Esophagus squamous epithelium (tissue), 5 donors: ENCODE measurements at places on chromosomes 5 and 9.

DNA sequence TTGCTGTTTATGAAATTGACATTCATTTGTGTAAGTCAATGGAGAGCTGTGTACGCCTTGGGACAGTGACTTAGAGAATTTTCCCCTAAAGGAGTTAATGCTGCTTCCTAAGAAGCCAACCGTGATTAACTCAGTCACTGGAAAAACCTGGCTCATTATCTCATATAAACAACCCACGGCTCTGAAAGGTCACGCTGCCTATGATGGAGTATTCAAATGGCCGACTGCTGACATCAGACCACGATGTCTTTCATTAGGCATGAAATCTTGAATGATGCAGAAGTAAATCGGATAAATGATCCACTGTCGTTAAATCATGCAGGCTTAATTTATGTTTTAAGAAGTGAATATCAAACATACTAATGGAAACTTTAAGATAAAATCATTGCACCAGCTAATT, 603.7 kb downstream of the RAB3C start:
- no peak for DNase-seq

DNA sequence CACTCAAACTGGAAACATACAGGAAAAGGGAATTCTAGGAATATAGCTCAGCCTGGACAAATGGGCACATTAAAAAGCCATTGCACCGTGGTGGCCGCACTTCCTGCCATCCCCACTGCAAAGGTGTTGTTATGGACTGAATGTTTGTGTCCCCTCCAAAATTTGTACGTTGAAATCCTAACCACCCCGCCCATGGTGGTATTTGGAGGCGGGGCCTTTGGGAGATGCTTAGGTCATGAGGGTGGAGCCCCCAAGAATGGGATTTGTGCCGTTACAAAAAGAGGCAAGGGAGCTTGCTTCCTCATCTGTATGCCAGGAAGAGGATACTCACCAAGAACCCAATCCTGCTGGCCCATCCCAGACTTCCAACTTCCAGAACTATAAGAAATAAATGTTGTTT, 1.1 kb upstream of the CMBL start:
- DNase-seq = no peak

DNA sequence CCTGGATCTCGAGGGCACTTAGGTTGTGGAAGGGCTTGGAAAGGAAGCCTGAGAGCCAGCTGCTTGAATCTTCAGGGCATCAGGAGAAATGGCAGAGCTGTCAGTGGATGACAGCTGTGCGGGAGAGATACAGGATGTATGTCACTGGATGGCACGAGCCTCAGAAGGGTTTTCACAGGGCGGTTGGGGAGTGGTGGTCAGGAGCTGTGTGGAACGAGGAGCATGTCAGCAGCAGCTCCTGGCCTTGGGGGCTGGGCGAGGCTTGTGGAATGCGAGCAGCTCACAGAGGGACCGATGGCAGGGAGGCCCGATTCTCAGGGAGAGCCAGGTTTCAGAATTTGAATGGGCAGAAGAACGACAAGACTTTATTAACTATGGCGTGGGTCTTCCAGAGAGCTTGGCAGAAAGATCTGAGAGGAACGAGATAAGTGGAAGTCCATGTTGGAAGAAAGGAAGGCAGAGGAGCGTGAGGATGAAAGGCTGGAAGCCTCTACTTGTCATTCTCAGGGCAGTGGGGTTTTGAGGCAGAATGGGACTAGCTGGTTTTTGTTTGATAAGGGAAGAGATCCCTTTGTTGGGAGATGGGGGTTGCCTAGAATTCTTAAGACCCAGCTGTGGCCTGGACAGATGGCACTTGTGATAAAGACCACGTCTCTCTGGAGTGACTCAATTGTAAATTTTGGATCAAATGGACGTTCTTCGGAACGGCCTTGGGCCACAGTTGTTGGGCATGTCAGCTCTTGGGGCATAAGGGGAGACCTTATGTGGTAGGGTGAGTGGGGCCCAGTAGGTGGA, 60.3 kb downstream of the SNX30 start:
- no peak for DNase-seq

GRCh38 chr5:102309586-102309985, 13.5 kb upstream of the SLCO4C1 start:
- no peak for DNase-seq

DNA sequence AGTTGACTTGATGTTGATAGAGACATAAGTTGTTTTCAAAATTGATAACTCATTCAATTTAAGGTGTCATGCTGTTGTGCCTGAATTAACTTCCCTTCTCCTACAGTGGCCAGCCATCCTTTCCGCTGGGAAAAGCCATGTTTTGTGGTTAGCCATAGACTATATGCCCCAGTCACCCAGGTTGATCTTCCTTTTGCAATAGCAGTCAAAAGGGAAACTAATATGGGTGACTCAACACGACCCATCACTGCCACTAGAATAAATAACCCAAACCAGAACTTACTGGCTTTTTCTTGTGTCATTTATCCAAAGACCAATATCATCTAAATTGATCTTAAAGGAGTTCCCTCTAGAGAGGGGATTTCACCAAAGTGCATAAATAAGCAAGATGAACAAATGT, 87.4 kb downstream of the PTCD2 start:
- DNase-seq = no peak

- no peak for DNase-seq
Observed at GRCh38 chr5:458547-459353, 15.8 kb downstream of the EXOC3 start.

DNA sequence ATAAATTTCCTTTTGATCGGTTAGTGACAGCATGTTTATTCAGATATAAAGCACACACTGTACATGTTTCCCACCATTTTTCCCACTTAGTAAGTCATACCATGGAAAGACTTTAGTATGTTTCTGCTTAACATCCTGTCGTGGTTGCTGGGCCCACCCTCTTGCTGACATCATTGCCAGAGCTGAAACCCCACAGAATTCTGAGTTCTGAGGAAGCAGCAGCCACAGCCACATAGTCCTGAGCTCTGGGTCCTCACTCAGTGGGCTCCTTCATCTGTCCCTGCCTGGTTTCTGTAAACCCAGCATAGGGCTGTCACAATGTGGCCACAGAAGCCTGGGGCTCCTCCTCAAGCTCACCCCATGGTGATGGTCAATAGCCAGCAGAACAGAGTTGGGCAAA, 441.5 kb downstream of the ENC1 start:
- no peak for DNase-seq

DNA sequence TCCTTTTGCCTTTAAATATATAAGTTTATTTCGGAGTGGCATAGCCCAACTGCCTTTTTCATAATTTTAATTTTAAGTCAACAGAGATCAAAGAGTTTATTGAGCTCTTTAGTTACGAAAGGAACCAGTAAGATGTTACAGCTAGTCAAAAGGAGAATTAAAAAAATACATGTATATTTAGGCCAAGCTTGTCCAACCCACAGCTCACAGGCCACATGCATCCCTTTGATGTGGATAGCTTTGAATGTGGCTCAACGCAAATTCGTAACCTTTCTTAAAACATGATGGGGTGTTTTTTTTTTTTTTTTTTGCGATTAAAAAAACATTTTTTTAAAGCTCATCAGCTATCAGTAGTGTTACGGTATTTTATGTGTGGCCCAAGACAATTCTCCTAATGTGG, 50.2 kb upstream of the IL31RA start:
- no peak for DNase-seq

GRCh38 chr5:102865510-102866236, 110.6 kb downstream of the PAM start:
- DNase-seq = no peak

GRCh38 chr5:153460421-153460820, 30.0 kb upstream of the GRIA1 start:
- no peak for DNase-seq

GRCh38 chr5:58312299-58312698, 147.6 kb downstream of the PLK2 start:
- DNase-seq = no peak

DNA sequence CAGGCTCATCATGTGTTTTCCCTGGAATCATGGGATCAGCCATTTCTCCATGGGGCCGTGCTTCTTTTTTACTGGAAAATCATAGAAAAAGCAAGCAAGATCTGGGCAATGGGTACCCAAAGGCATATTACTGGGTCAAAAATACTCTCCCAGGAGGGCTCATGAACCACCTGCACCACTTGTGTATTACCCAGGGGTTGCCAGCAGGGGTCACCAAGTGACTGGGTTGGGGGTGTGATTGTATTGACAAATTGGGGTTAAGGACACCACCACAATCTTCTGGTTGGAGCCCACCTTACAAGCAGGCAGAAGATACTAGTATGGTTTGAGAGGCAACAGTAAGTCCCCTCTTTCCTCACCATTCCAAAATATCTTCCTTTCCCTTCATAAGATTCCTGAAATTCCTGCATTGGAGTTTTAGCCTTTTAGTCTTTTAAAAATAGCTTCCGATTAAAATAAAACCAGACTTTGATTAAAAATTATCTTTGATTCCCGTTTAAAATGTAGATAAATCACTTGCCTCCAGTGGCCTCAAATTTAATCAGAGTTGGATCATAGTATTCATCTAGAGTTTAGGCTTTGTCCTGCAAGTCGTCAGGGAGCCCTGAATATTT, 603.3 kb downstream of the KIF4B start:
- no peak for DNase-seq

DNA sequence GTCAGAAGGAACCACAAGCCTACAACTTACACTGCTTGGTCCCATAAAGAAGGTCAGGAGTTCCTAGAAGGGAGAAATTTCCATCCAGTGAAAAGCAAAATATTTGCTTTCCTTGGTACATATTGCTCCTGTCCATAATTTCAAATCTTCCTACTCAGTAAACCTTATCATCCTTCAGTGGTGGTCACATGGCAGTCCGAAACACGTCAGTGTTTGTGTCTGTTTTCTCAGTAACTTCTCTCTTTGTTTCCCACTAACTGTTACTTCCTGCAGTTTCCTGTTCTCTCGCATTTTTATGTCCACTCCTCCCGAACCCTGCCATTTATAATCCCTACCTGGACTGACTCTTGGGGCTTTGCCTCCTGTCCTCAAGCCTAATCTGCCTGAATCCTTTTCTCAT, 129.1 kb downstream of the FANCC start:
- no peak for DNase-seq

DNA sequence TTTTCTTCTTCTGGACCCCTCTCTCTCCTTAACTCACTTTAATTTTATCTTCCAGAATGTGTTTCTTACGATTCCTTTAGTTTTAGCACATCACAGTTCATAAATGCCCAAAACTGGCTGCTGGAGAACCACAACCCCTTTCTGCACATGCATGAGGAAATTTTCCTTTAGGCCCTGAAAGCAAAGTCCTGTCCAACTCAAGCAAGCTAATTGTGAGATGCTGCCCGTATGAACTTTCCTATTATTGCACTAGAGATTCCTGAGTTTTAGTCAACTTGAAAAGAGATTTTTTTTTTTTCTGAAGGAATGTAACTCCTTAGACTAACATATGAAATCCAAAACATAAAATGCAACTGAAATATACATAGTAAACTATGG, 52.1 kb upstream of the DAB2 start:
- DNase-seq = no peak

DNA sequence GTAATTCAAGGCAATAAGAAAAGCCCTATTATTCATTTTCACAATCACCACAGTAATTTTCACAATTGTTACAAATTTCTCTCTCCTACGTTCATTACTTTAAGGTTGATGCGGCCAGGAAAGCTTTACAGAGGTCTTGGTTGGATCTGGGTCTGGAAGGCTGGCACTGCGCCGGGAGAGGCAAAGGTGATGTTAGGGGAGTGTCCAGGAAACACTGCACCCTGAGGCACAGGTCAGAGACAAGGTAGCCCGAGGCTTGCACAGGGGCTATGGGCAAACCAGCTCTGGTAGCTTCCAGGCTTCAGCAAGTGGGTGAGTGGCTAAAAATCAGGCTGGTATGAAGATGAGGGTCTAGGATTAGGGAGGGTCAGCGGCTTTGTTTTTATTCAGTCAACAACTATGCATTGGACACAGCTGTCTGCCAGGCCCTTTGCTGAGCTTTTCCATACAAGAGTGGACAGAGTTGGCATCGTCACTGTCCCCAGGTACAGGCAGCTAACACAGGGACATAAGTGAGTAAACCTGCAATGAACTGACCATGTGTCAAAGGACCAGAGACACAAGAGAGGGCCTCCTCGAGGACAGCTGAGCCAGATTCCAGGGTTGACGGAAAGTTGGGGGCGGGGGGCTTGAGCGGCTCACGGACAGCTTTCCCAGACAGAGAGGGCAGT, 12.4 kb upstream of the TENT4A start:
- DNase-seq = no peak

DNA sequence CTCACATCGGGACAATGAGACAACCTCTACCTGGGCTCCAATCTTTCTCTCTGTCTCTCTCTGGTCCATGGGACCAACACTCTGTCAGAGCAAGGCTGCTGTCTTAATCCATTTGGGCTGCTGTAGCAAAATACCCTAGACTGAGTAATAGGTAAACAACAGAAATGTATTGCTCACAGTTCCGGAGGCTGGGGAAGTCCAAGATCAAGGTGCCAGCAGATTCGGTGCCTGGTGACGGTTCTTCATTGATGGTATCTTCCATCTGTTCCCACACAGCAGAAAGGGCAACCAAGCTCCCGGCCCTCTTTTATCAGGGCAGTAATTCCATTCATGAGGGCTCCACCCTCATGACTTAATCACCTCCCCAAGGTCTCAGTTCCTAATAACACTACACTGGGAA, 61.3 kb upstream of the SPOCK1 start:
- no peak for DNase-seq

DNA sequence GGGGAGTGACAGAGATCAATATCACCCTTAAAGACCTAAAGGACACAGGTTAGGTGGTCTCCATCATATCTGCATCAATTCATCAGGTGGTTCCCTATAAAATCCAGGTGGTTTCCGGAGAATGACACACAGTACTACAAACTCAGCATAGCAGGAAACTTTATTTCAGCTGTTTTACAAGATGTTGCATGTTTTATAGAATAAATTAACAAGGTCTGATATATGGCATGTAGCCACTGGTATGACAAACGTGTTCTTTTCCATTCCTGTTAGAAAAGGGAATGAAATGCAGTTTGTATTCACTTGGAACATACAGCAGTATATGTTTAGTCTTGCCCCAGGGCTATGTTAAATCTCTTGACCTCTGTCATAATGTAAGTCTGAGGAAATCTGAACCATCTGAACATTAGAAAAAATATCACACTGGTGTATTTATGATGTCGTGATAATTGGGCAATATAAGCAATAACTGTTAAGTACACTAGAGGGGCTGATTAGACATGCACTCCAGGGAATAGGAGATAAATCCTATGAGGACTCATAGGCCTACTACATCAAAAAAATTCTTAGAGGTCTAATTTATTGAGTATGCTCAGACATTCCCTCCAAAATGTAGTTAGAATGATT, 42.2 kb upstream of the TNFSF8 start:
- DNase-seq = no peak

DNA sequence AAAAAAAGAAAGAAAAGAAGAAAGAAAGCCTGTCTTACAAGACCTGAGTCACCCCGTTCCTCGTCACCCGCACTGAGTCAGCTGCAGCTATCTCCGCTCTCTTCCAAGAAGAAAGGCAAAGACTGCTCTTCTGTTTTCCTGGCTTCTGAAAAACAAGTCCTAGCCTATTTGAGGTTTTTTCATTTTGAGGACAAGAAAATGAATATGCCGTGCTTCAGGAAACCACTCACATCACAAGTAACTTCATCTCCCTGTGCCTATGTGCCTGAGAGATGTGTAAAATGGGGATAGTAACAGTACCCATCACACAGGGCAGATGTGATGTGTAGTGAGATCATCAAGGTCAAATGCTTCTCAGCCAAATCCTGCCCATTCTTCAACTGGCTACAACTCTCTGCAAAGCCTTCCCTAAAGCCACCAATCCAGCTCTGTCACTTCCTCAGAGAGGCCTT, 78.4 kb downstream of the GLDC start:
- no peak for DNase-seq
